ENCODE measurements at places on chromosomes 5 and 9.

- no peak for DNase-seq
Observed at GRCh38 chr5:74093561-74093960, 467.6 kb downstream of the ARHGEF28 start.

DNA sequence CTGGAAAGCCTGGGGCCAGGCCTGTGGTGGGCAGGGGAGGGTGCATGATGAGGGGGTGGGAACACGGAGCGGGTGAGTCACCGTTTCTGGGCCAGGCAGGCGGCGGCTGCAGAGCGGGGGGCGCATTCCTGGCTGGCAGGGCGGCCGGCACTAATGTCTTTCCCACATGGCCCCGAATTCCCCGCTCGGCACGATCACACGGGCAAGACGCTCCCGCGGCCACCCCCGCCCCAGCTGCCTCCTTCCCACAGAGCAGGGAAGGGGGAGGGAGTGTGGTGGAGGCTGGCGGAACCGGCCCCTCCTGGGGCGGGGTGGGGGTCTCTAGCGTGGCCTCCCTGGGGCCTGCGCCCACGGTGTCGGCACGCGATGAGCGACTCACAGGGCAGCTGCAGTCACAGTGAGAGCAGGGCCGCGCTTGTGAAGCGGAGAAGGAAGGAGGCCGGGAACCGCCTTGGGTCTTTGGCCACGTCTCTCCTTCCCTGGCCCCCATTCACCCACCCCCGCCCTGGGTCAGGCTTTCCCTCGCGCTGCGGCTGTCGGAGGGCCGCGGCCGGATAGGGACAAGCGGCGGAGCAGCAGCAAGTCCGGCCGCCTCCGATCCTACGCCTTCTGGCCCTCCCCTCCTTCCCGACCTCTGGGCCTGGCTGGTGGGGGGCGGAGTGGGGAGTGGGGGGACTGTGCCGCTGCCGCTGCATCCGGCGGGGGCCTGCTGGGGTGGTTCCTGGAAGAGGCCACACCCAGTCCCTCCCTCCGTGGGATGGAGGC is 48.9 kb downstream of the CXXC5 start:
- DNase-seq = peak; percentile 29

- no peak for DNase-seq
Observed at GRCh38 chr5:16564248-16564867, 52.4 kb downstream of the RETREG1 start.

- no peak for DNase-seq
Observed at GRCh38 chr9:128636024-128636390, 20.6 kb downstream of the DYNC2I2 start.

- no peak for DNase-seq
Observed at GRCh38 chr5:189976-190365, 1.3 kb upstream of the LRRC14B start.

DNA sequence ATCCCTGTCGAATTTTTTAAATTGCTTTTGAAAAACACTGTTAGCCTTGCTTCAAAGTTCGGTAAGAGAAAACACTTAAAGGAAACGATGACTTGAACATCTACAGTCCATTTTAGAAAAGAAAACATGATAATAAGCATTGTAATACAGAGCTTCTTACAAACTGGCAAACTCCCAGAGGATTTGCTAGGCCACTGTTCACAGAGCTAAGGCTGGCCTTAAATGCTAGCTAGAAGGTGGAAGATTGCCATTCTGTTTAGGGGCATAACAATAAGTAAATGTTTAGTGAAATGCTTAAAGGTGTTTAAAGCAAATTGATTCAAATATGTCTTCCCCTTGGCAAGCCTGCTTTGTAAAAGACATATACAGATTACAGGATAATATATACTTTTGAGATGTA is 169.6 kb downstream of the TLE4 start:
- DNase-seq = no peak

DNA sequence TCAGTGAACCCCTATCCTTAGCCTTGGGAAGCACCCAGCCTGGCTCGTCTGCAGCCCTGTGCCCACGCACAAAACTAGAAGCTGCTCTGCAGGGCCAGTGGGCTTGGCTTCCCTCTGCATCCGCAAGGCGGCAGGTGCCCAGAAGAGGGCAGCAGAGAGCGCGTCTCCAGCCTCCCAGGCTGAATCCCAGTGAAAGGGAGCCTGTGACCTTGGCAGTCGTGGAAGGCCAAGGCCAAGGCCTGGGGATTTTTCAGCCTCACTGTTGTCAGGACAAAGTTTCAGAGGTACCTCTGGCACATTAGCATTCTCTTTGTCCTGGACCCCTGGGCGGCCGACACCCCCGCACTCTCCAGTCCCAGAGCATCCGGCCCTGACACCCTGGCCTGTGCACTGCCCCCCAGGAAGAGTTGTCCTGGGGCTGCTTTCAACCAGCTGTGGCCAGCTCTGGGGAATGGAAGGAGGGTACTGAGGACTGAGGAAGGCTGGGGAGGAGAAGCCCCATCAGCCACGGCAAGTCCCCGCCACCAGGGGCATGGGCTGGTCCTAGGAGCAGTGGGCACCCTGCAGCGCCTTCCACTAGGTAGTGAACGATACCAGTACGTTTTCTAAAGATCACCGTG is 63.6 kb upstream of the IL17B start:
- peak; percentile 87 for DNase-seq

- no peak for DNase-seq
Observed at GRCh38 chr9:112884721-112885120, 6.0 kb downstream of the SLC46A2 start.

GRCh38 chr5:52809884-52810283 is 22.2 kb downstream of the ITGA1 start:
- no peak for DNase-seq

GRCh38 chr5:65728218-65728617 is 6.2 kb downstream of the NLN start:
- DNase-seq = no peak

- DNase-seq = no peak
Observed at GRCh38 chr5:119570910-119571309, 58.4 kb upstream of the FAM170A start.

- no peak for DNase-seq
Observed at GRCh38 chr5:173712609-173713175, 96.2 kb upstream of the BOD1 start.

DNA sequence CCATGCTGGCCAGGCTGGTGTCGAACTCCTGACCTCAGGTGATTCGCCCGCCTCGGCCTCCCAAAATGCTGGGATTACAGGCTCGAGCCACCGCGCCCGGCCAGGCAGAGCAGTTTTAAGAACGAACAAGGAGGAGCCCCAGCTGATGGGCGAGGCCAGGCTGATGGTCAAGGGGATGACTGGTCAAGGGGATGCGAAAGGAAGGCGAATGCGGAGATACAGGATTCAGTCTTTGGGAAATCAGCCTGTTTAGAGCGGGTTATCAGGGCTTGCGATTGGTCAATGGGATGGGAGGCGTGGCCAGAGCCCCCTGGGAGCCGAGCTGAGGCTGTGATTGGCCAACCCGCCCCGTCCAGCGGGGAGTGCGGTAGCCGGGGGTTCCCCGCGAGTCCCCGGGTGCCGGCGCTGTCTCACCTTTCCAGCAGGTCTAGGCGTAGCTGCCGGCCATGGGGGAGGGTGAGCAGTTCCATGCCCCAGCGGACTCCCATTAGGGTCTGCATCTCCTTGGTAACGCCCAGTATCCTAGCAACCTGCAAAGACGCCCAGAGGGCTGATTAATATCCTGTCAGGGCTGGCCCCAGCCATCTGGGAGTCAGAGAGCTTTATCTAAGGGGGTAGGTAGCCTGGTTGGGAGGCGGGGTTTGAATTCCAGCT is 7.5 kb upstream of the TOR2A start:
- DNase-seq = no peak

DNA sequence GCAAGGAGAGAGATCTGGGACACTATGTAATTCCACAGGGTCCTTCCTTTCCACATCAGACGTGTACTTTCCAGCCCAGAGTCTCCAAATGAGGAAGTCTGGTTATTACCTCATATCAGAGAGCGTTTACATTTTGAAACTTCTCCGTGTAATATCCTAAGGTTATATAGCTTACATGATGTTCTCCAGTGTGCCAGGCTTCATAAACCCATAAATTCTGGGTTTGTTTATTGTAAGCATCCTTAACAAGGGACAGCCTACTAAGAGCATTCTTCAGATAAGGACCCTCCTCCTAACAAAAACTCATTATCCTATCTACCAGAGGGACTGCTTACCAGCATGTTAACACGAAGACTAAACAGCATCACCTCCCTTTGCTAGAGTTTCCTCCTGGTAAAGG is 17.9 kb downstream of the SRFBP1 start:
- DNase-seq = no peak

DNA sequence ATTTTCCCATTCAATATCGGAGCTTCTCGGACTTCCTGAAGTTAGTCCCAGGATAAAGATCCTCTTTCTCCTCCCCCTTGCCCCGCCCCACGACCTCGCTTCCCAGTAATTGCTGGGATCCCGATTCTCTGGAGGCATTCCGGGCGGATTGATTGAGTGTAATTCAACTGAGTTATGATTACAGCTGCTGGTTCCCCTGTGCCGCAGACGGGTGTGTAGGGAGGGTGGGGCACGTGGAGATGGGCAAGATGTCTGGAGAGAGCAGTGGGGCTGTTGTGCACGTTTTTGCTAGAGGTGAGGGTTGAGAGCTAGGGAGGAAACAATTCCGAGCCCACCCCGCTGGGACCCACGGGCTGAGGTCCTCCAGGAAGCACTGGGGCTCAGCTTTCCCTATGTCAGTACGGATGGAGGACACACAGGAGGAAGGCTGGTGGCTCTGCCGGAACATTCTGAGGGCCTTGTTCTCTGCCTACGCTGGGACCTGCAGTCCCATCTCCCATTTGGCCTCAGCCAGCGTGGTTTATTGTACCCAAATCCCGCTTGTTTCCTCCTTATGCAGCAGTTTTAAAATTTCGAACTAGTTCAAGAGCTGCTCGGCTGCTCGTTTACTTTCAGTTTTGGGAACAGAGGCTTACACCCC is 2.4 kb upstream of the DMRT2 start:
- peak; percentile 34 for DNase-seq

DNA sequence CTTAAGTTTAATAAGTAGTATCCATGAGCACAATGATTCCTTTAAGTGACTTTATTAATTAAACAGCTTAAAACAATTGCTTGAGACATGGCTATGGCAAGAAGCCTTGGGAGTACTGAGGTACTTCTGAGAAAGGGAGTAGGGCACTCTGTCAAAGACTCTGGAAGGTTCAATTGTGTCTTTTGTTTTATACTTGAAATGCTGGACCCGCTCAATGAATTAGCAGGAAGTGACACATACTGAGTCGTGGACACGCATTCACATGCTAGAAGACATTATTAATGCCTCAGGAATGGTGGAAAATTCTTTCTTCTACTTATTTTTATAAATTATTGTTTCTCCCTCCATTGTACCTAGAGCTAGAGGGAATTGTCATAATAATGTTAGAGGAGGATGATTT is 347.3 kb upstream of the ZNF608 start:
- DNase-seq = no peak

GRCh38 chr5:150625164-150625535 is 15.3 kb upstream of the SYNPO start:
- DNase-seq = no peak

DNA sequence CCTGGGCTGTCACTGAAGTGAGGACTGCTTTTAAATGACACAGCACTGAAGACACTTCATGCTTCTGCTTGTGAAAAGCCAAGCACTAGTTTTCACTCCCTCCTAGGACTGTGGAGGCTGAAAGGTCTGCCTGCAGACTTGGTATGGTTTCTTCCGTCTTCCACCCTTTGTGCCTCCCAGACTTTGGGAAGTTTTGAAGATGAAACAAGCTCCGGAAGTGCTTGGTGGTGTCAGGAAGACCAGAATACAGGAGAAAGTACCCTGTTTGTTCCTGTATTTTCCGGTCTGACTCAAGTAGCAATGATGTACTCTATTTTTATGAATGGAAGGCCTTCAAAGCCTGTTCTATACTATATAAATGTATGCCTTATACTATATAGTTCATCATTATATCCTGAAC is 222.7 kb downstream of the PDZD2 start:
- no peak for DNase-seq

DNA sequence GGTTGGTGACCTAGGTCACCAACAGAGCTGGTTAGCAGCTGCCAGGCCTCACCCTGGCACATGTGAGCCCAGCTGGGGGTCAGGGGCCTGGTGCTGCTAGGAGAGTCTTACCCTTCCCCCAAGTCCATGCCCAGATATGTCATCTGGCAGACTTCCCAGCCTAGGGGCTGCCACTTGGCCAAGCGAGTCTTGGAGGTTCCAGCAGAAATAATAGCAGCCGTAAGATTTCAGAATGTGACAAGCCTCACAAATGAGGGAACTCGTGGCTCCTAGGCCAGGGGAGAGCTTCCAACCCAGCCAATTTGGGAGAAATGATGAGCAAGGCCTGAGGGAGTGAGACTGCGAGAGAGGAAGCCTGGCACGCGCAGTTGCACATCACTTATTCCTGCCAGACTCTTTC is 11.1 kb downstream of the URM1 start:
- no peak for DNase-seq

DNA sequence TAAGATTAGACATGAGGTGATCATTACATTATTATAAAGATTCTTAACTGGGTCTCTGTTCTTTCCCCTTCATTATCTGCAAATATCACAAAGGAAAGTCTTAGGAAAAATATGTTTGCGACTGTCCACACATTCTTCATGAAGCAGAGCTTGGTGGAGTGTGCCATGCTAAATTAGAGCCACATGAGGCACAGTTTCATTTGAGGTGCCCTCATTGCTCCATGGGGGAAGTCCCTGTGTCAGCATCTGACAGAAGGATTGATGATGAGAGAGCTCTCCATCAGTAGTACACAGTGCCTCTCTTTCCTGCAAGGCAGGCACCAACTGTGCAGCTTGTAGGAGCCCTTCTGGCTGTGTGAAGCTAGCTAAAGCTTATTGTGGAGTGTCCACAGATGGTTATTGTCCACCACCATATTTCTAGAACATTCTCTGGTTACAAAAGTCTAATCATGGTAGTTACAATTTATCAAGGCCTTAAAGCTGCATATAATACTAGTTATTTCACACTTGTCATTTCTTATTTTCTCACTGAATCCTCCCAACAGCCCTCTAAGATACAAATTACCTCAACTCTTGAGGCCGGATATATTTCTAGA is 63.9 kb downstream of the C9orf152 start:
- DNase-seq = peak; percentile 57

- DNase-seq = no peak
Observed at GRCh38 chr5:170509348-170509660, 5.5 kb downstream of the KCNIP1 start.

DNA sequence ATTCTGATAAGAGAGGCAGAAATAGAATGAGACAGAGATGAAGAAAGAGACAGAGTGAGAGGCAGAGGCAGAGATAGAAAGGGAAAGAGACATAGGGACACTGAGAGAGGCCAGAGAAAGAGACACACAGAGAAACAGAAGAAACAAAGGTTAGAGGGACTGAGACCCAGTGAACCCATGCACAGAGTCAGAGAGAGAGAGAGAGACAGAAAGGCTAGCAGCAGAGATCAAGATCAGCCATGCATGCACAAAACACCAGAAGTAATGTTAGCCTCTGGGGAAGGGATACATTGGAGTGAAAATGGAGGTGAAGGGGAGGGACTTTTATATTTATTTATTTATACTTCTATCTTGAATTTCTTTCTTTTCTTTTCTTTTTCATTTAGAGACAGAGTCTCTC is 14.1 kb upstream of the SPARC start:
- no peak for DNase-seq

GRCh38 chr5:139810341-139811273 is 15.0 kb downstream of the PSD2 start:
- no peak for DNase-seq

- peak; percentile 79 for DNase-seq
Observed at GRCh38 chr5:81165493-81166119, 67.5 kb upstream of the CKMT2 start.

- peak; percentile 31 for DNase-seq
Observed at GRCh38 chr9:132350861-132351315, 3.9 kb downstream of the SETX start.

Data from activated CD4-positive, alpha-beta T cell treated with anti-CD3 and anti-CD28 coated beads for 48 hours (primary cell).